Activated CD4-positive, alpha-beta T cell treated with anti-CD3 and anti-CD28 coated beads, Interleukin-2, amount 50 U/mL, for 24 hours (primary cell): ENCODE measurements at places on chromosomes 11 and 22.

GRCh38 chr11:12016246-12016645 lies 7.8 kb upstream of the DKK3 start:
- no peak for DNase-seq

- no peak for DNase-seq
Measured at GRCh38 chr11:3167143-3168119, 2.3 kb upstream of the OSBPL5 start.

GRCh38 chr11:90783111-90783510 lies 560.3 kb upstream of the CHORDC1 start:
- no peak for DNase-seq

GRCh38 chr11:67401495-67402191 lies at the start of gene PPP1CA:
Gene PPP1CA, minus strand, starts transcription at chr11:67401858. Its CDS starts 76 bp downstream, at chr11:67401782.
- peak; percentile 85 for DNase-seq

- no peak for DNase-seq
Measured at GRCh38 chr11:83035070-83035854, 36.4 kb downstream of the RAB30 start.

DNA sequence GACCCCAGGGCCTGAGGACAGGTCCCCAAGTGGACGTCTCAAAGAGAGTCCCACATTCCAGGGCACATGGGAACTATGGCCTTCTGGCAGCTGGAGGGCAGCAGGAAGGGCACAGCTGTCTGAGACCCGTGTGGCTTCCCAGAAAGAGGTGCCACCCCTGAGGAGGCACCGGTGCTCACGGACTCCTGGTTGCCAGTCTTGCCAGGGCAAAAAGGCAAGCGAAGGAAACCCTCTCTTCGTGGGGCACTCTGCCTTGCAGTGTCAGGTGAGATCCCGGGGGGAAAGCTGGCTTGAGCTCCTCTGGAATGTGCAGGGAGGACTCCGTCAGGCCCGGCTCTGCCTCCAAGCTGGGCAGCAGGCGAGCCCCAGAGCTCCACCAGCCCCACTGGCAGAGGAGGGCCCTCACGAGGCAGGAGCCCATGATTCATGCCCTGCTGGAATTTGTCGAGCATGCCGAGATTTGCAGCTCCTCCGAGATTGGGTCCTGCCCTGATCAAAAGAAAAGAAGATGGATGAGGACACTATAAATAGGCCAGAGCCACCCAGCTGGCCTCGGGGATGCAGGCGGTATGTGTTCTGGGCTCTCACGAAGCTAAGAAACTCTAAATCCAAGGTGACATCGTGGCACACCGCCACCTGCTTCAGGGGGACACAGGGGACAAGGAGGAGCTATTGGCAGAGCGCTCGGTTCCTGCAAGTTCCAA lies 9.9 kb upstream of the CELSR1 start:
- DNase-seq, result no peak

DNA sequence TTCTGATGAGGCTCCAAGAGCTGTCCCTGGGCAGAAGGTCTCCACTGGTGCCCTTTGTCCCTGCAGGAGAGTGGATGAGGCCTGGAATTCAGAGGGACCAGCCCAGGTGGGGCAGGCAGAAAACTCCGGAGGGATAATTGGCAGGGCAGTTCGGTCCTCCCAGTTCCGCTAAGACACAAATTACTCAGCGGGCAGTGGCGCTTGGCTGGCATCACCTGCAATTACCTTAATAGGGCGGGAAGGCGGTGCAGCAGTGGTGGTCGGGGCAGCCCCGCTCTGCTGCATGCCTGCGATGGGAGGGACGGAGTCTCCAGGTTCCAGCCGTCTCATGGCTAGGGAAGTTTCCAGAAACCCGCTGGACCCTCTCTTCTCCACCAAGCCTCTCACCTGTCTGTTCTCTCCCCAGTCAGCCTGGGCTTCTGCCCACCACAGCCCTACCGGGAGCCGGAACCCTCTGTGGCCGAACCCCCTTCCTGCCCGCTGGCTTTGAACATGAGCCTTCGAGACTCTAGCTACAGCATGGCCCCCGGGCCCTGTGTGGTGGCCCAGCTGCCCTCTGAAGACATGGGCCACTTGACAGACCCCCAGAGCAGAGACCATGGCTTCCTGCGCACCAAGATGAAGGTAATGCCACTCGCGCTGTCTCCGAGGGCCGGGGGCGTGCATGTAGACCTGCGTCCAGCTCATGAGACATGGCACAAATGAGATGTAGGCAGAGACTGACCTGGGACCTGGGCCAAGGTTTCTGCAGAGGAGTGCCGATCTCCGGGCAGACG lies 7.0 kb downstream of the OVOL1 start:
- DNase-seq, result no peak

GRCh38 chr11:95487391-95487790 lies 256.4 kb upstream of the SESN3 start:
- DNase-seq, result no peak

- no peak for DNase-seq
Measured at GRCh38 chr11:93225662-93226061, 27.9 kb upstream of the SLC36A4 start.

DNA sequence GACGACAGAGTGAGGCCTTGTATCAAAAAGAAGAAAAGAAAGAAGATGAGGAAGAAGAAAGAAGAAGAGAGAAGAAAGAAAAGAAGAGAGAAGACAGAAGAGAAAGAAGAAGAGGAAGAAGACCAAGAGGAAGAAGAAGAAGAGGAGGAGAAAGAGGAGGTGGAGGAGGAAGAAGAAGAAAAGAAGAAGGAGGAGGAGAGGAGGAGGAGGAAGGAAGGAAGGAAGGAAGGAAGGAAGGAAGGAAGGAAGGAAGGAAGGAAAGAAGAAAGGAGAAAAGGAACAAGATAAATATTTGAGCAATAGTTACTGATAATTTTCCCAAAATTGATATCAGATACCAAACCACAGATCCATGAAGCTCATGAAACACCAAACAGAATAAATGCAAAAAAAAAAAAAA lies 169.7 kb upstream of the TMEM45B start:
- DNase-seq, result no peak

GRCh38 chr11:22728600-22729389 lies 62.4 kb downstream of the GAS2 start:
- no peak for DNase-seq

DNA sequence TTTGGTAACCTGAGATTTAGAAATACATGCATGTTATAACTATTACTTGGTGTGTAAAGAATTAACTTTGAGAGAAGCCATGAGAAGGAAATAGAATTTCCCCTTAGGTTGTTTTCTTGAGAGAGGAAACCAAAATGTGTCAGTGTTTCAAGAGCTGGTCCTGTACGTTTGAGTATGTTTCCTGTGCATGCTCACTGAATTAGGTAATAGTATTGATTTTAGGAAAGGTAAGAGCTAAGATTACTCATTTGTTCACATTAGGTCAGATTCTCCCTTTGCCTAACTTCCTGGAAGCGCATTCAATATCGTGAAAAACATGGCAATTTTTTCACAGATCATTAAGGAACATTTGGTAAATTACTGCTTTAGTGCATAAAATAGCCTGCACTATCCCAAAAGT lies 49.3 kb upstream of the RDX start:
- no peak for DNase-seq

GRCh38 chr11:47399860-47400767 lies 8.3 kb upstream of the SLC39A13 start:
- DNase-seq, result no peak

- DNase-seq, result no peak
Measured at GRCh38 chr11:108890482-108891105, 225.7 kb downstream of the DDX10 start.

GRCh38 chr11:44632466-44633123 lies 67.1 kb downstream of the CD82 start:
- no peak for DNase-seq

DNA sequence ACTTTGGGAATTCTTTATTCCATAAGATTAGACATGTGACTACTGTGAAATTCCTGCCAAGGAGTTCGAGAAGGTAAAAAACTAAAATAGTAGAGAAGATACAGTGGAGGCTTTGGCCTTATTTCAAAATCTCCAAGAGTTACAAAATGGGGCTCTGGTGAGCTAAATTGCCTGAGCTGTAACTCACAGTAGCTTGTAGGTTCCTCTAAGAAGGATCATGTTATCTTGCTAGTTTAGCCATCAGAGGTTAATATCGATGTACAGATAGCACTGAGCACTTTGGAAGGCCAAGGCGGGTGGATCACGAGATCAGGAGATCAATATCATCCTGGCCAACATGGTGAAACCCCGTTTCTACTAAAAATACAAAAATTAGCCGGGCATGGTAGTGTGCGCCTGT lies 81.1 kb downstream of the USP35 start:
- no peak for DNase-seq

DNA sequence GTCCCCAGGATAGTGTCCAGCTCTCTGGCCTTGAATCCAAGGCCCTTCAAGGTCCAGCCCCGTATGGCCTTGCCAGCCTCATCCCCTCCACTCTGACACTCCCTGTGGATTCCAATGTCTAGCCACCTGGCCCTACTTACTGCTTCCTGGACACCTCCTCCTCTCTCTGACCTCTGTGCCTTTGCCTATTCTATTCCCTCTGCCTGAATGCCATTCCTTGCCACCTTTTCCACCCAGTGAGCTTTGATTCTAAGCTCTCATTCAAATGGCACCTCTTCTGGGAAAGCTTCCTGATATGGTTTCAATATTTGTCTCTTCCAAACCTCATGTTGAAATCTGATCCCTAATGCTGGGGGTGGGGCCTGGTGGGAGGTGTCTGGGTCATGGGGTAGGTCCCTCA lies 31.9 kb upstream of the TTLL12 start:
- DNase-seq, result no peak

DNA sequence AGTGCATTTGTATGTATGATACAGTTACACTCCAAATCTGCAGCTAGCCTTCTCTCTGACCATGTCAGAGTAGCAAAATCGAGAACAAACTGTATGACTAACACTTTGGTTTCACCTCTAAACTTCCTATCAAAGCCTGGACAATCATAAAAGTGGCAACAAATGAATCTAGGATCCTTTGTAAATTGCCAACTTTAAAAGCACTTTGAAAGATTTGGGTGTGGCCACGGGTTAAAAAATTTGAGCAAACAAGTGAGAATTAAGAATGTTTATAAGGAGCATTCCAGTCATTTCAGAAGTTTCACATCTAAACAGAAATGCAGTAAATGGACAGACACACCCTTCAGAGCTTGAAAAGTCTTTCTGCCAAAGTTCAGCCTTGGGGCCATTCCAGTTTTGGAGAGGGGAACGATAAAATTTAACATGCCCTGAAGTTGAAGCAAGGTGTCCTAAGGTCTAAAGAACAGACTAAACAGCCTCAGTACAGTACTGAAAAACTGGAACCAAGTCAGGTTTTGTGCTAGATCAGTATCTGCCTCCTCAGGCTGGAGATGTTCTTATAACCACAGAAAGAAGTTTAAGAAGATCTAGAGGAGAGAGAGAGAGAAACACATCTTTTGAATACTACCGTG lies 181.9 kb upstream of the BDNF start:
- DNase-seq, result no peak

GRCh38 chr11:36109850-36110606 lies 166.2 kb downstream of the LDLRAD3 start:
- DNase-seq, result no peak

DNA sequence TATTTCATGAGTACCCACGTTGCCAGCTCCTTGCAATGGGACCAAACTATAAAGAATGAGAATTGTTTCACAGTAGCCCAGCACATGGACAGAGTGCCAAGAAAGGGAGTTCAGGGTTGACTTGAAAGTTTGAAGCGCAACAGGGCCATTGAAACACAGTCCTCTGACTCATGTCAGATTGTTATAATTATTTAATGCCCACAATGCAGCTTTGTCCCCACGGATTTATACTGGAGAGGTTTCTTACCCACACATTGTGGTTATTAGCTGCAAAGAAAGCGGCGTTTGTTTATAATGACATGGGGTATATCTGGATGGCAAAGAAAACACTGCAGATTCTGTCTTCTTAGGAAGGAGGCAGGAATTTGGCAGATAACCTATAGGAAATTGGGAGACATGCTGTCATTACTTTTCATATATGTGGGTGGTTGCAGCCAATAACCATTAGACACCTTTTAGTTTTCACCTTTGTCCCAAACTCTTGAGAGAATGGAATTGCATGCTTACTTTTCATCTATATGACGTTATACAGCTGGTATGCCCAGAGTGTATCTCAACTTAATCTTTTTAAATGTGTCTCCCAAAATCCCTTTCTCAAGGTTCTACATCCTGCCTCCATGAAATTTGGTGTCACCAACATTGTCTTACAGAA lies 143.6 kb downstream of the TEAD1 start:
- no peak for DNase-seq

DNA sequence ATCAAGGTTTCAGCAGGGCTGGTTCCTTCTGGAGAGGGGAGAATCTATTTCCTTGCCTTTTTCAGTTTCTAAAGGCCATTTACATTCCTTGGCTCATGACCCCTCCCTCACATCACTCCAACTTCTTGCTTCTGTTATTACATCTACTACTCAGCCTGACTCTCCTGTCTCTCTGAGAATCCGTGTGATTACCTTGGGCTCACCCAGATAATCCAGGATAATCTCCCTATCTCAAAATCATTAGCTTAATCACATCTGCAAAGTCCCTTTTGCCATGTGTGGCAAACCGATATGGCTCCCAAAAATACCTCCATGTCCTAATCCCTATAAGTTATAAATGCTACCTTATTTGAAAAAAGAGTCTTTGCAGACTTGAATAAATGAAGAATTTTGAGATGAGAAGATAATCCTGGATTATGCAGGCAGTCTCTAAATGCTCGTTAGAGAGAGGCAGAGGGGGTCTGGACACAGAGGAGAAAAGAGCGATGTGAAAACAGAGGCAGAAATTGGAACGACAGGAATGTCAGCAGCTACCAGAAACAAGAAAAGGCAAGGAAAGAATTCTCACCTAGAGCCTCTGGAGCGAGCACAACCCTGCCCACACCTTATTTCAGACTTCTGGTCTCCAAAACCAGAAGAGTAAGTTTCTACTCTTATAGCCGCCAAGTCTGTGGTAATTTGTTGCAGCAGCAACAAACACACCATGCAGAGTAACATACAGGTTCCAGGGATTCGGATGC lies 23.6 kb upstream of the ARHGAP32 start:
- DNase-seq, result no peak

GRCh38 chr11:26914968-26915367 lies 78.9 kb upstream of the FIBIN start:
- no peak for DNase-seq

GRCh38 chr11:95937358-95937757 lies 13.5 kb upstream of the MTMR2 start:
- no peak for DNase-seq

- no peak for DNase-seq
Measured at GRCh38 chr11:92886243-92886905, 83.1 kb upstream of the MTNR1B start.

DNA sequence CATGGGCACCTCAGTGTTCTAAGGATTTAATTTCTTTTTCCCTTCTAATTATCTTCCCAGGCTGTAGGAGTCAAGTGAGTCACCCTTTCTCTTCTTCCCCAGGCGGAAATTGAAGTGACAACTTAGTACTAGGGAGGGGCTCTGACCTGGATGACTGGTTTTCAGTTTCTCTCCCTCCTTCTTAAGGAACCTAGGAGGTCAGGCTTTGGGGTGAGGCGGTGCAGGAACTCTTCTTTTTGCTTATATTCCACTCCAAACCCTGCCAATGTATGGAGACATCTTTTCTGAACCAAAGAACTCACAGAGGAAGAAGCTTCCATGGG lies 12.6 kb downstream of the ZDHHC5 start:
- no peak for DNase-seq
